ENCODE measurements at places on chromosomes 3 and 15.

- DNase-seq = no peak
These were observed 150.2 kb downstream of the IMPG2 start for GRCh38 chr3:101170062-101170771.

DNA sequence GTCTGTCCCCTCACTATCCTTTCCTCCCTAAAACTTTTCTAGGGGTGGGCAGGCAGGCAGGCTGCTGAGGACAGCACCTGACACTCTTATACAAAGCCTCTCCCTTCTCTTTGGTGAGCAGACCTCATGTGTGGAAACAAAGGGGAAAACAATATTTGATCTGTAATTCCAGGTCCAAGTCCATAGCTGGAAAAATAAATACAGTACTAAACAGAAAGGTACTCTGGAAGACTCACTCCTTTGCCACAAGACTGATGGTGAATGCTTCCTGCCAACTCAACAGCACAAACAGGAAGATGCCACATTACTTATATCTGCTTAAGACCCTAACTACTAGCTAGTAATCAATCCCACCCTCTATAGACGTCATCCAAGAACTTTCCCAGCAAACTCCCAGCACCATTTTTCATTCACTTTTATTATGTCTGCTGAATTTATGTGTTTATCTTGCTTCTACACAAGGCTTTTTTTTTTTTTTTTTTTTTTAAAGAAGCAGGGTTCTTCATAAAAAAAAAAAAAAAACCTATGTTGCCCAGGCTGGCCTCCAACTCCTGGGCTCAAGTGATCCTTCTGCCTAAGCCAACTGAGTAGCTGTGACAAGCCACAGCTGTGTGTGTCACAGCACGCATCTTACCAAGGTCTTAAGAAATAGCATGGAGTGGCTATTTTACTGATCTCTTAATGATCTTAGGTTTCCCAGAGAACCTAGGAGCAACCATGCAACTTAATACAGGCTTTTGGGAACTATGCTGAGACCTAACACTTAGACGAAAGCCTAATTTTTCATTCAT is 44.2 kb upstream of the CSPG5 start:
- no peak for DNase-seq

GRCh38 chr3:188031121-188031520 is 122.8 kb upstream of the LPP start:
- no peak for DNase-seq

DNA sequence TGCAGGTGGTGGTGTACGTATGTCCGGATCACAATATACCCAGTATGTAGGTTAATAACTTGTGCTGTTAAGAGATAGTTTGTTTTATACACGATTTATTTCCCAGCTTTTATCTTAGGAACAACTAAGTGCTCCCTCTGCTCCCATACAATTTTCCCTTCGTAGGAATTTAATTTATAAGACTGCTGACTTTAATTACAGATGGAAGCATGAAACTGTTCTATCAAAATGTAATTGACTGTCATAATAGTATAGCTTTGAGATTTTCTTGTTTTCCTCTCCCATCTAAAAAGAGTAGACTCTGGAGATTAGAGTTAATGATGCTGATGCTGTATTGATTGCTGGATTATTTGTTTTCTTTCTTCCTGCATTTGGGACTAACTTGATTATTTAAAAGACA is 370.7 kb upstream of the SGO1 start:
- no peak for DNase-seq

All from activated naive CD8-positive, alpha-beta T cell treated with anti-CD3 and anti-CD28 coated beads, Interleukin-2, amount 10 ng/mL, durations not matched to agents 7 days and 5 days (primary cell).